ENCODE measurements at places on chromosomes 7 and 10.

DNA sequence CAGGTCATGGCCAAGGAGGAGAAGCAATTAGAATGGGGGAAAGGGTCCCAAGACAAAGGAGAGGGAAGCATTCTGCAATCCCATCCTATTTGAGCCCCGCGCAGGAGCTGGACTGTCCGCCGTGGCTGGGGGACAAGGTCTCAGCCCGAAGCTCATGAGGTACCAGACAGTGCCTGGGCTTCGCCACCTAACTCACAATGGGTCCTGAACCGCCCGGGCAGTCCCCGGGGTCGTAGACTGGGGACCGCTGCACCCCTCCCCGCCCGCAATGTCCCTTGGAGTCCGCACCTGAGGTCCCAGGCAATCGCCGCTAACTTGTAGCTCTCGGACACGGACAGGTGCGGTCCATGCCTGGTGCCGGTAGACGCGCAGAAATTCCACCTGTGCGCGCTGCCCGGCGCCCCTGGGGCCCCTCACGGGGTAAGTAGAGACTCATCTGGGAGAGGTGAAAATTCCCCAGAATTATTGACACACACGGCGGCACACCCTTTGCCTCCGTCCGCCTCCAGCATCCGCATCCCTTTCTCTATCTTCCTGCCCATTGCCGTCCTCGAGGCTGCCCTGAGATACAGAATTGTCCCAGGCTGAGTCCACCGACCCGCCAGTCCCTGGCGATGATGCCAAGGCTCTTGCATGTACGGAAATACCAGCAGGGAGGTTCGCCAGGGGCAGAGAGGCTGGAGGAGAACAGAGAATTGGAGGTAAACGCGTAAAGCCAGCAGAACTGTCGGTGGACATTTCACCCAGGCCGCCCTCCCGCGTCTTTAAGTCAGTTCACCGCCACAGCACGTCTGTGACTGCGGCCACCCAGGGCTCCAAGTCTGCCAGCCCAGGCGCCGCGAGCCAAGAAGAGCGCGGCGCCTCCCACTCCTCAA, 1.8 kb downstream of the CHRM2 start:
- no peak for DNase-seq

- no peak for DNase-seq
Measured at GRCh38 chr10:33674986-33675599, 340.6 kb upstream of the NRP1 start.

DNA sequence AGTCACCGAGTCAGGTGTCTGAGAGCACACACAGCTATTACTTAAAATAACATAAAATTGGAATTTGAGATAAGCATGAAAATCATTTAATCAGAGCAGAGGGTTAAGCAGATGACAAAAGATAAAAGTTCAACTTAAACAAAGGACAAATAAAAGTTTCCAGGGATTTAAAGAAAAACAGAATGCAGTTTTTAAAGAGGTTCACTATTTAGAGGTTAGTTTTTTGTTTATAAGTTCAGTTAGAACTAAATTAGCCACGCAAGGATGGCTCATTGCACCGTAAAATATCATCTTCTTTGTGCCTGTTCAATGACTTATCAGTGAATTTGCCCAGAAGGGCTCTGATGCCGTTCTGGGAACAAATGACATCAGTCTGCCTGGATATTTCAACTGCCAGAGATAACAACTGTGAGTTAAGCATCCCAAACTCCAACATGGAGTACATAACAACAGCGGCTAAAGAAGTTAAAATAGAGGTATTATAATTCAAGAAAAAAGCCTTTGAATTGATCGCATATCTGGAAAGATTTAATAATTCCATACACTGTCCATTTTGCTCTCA, 107.8 kb downstream of the ANK3 start:
- no peak for DNase-seq

DNA sequence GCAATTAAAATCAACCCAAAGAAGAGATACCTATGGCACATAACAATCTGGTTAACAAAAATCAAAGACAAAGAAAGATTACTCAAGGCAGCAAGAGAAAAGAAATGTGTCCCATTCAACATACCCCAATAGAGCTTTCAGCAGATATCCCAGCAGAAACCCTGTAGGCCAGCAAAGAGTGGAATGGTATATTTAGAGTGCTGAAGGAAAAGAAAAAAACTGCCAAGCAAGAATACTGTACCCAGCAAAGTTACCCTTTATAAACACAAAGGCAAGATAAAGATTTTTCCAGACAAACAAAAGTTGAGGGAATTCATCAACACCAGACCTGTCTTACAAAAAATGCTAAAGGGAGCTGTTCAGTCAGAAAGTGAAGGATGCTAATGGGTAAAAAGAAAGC, 131.6 kb downstream of the TPST1 start:
- no peak for DNase-seq

DNA sequence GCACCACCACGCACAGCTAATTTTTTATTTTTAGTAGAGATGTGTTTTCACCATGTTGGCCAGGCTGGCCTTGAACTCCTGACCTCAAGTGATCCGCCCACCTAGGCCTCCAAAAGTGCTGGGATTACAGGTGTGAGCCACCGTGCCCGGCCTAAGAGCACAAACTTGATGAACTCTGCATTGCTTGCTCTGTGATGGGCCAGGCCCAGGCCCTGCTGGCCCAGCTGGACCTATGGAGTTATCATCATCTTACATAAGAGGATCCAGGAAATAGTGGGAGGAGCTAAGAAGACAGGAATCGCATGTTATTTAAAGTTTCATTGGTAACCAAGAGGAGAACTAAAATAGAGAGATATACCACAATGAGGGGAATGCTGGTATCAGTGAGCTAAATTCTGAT, 86.9 kb downstream of the DAGLB start:
- DNase-seq: no peak

DNA sequence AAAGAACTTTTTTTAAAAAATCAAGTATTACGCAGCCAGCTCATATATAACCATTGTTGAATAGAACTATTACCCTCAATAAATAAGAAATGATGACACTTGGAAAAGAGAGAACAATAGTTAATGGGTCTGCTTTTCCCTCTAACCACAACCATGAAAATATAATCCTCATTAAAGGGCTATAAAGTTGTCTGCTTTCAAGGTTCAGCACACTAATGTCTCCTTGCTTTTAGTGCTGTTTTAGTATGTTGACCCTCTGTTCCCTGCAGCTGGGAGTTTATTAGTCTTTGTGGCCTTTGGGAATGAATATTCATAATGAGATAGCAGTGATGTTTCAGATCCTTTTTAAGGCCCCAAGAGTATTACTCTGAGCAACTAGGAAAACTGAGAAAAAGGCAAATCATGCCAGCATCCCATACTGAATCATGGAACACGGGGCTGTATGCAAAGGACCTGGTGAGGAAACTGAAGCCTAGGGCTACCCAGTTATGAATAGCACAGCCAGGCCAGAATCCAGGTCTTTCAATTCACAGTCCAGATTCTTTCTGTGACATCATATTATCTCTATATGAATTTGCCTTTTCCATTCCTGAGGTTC, 332.0 kb upstream of the LRGUK start:
- DNase-seq: no peak

DNA sequence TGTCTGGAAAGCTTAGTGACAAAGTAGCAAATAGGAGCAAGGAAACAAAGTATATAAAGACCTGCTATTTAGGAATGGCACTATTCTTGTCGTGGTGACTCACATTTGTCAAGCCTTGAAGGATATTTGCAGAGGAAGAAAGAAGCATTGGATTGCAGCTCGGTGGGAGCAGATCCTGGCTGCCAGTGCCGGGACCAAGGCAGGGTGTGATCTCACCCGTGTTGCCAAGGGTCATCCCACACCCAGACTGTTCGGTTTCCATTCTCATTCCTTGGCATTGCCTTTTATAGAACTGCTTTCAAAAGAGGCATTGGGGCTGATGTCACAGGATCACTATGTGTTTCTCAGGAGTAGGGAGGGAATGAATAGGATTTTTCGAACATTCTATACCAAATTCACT, 176.2 kb downstream of the GALNT17 start:
- peak; percentile 18 for DNase-seq

- DNase-seq: no peak
Measured at GRCh38 chr10:83367036-83367435, 772.3 kb upstream of the GHITM start.

- no peak for DNase-seq
Measured at GRCh38 chr7:103795107-103795506, 194.4 kb downstream of the RELN start.

DNA sequence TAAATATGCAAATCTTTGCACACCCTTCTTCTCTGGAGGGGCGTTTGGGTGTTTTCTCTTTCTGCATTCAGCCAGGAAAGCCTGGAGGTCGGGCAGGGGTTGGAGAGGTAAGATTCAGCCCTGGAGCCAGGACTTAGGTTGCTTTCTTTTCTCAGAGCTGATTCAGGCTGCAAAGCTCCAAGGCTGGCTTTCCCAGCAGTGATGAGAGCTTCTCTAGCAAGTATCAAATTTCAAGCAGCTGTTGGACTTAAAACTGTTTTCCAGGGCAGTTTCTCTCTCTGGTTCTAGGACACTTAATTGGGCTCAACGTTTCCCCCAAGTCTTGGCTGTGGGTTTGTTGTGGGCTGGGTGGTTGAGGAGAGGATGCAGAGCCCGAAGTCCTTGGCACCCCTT, 608 bp downstream of the AKR1B10 start:
- DNase-seq: no peak

DNA sequence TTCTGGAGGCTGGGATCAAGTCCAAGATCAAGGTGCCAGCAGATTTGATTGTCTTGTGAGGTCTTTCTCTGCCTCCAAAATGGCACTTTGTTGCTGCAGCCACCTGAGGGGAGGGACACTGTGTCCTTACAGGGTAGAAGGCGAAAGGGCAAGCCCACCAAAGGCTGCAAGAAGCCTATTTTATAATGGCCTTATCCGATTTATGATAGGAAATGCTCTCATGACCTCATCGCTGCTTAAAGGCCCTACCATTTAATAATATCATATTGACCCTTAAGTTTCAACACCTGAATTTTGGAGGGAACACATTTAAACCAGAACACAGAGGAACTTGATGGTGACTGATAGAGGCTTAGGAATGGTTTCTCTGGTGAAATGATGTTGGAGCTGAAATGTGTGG, 296.5 kb downstream of the TWIST1 start:
- DNase-seq: no peak

DNA sequence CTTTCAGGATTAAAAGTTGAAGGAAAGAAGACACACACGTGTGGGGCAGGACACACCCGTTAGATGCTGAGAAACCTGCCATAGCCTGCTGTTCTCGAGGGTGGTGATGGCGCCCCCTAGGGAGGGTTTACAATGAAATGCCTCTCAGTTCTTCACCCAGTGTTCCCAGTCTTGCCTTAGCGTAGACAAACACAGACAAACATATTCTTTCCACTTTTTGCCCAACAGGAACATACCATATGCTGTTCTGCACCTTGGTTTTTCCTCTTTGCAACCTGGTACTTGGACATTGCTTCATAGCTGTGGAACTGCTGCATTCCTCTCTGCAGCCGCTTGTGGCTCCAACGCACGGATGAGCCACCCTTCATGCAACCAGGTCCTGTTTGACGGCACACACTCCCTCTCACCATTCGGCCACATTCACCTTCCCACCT, 23.3 kb upstream of the HSPA12A start:
- no peak for DNase-seq

DNA sequence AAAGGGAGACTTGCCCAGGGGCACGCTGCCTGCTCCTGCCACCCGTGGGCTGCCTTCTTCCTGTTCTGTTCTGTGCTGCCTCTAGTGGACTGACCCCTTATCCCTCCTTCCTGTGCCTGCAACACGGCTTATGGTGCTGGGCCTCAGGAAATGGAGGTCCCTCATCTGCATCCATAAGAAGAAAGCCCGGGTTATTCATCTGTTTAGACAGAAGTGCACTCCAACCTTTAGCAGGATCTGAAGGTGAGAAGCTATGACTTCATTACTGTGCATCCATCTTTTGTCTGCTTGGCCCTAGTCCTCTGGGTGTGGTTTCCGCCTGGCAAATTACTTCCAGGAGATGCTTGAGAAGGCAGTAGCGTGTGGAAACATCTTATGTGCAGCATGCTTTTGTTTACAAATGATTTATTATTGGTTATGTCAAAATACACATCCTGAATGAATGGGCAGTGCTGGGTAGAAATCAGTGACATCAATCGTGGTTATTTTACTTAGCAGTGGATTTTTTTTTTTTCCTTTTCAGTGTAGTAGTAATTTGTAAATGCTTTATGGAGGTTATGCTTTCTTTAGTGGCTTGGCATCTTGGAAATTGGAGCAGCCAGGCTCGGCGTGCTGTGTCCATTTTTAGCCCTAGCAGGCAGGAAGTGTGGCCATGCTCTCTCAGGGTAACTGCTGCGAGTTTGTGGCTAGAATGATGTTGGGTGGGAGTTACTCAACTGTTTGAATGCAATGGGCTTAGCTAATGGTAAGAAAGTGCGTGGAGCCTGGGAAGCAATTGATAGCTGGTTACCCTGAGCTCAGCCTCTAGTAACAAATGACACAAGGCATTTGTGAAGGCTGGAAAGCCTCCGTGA, 12.7 kb downstream of the PTPRE start:
- DNase-seq: no peak

- DNase-seq: no peak
Measured at GRCh38 chr7:155973451-155973997, 161.3 kb upstream of the SHH start.

- no peak for DNase-seq
Measured at GRCh38 chr10:62860946-62861345, 44.8 kb upstream of the EGR2 start.

GRCh38 chr7:104137971-104138370, 69.8 kb downstream of the ORC5 start:
- DNase-seq: no peak

- no peak for DNase-seq
Measured at GRCh38 chr10:131537281-131537680, 225.8 kb upstream of the TCERG1L start.

DNA sequence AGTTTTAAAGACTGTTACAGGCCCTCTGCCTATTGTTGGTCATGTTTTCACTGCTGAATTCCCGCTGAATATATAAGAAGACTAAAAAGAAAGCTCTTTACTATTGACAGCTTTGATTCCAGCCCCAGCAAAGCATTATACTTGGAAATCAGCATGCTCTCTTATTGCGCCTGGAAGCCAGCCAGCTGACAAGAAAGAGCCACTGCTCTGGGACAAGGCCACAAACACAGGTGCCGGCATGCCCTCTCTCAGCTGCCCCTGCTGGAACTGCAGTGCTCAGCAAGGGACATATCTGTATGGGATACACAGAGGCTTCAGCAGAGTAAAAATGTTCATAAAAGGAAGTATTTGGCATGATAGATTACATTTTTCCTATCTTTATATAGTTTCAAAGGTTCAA, 523.9 kb downstream of the ADRA2A start:
- DNase-seq: no peak

All from thoracic aorta (tissue), 2 donors.